ENCODE measurements at places on chromosomes 5 and 9.

DNA sequence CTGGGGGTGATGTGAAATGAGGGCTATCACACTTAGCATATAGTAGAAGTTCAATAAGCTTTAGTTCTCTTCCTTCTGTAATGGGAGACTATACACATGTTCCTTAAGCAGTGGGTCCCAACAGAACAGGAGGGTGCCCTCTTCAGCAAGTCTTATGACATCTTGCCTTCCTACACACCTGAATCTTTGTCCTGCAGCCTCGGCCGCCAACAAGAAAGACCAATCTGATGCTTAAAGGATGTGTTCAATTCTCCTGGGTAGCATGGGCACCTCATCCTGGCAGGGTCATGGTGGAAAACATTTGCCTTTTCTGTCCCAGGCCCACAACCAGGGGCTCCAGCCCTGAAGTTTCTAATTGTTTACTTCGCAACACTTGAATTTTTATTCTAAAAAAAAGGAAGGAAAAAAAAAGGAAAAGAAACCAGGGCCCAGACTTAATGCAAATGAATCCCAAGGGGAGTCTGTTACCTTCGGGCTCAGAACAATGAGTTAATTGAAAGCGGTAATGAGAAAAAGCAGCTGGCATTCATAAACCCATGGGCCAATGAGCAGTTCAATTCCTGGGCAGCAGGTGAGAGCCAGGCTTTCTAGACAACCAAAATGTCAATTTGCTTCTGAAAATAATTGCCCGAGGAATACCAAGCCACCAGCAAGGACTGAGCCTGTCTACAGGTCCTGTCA, 26.2 kb upstream of the SMAD5 start:
- no peak for DNase-seq

GRCh38 chr5:172140866-172141265, 47.2 kb downstream of the STK10 start:
- DNase-seq = no peak

DNA sequence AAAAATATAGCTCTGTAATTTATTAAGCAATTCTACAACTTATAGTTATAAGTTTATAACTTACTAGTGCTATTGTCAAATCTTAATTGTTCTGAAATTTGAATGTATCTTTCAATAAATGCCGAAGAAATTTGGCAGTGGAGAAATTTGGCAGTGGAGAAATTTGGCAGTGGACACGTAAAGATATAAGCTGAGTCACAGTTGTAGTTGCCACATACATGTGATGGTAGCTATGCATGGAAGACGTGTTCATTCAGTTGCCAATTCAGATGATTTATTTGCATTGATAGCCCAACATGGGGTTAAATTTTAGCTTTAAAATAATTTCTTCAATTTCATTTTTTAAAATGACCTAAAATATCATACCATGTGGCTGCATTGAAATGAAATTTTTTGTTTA, 127.8 kb upstream of the NR4A3 start:
- DNase-seq = no peak

- DNase-seq = no peak
These were observed 15.2 kb downstream of the NEK6 start for GRCh38 chr9:124272979-124273378.

DNA sequence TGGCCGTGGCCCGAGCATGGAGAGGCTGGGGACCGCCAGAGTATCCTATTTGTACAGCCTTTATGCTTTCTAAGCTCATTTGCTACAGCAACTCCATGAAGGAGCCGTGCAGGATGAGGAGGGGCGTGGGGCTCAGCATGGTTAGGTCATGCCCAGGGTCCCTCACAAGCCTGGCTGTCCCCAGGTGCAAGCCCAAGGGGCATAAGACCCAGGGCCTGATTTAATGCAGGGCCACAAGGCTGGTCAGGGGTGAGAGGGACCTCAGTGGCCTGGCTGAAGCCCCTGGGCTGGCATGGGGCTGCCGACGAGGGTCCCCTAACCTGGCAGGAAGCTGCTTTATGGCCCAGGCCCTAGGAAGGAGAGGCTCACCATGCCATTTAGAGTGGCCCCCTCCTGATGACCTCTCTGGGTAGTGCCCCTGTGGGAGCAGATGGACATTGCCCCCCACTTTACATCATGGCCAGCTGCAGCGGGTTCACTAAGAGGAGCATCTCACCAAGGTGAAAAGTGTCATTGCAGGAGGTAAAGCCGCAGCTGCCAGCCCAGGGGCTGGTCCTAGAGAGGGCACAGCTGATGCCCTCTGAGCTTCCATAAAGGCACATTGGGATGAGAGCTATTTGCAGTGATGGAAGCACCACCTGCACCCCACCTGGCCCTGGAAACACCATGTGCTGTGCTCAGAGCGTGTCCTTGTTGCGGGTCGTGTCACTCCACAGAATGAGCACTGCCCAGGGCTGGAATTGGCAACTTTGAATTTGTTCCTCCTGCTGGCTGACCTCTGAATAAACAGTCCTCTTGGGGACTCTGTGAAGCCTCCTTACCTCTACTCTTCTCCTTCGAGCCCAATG, 58.9 kb downstream of the ZNF618 start:
- no peak for DNase-seq

- no peak for DNase-seq
These were observed 37.0 kb upstream of the ARL15 start for GRCh38 chr5:54347221-54347865.

DNA sequence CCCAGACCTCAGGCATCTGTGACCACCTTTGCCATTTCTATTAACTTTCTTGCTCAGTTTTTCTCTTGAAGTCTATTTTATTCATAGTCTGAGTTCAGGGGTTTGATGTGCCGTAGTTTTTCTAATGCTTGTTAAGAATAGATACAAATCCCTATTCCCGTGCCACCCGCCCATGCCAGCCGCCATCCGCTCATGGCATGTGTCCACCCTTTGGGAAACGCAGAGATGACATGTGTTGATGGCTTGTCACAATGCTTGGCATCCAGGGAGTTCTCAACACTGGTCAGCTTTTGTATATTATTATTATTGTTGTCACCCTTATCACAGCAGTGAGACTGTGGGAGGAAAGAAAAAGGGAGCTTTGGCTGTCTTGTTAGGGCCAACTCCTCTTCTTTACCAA, 17.3 kb upstream of the ANGPTL2 start:
- DNase-seq = no peak

DNA sequence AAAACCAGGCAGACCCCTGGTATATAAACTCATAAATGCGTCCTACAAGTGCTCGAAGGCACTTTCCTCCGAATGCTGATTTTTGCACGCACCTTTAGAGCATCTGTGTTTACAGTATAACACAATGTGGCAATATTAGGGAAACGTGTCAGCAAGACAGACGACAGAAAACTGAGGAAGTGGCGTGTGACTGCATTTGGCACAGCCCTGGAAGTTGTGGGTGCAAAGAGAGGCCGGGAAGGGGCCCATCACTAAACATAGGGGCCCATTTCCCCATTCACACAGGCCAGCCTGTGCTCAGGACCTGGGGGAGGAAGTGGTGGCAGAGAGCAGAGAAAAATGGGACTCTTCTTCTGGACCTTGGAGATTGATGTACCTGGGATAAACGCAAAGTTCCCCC, 48.2 kb downstream of the RASGEF1C start:
- DNase-seq = no peak

- DNase-seq = no peak
These were observed 240.1 kb downstream of the GABRB2 start for GRCh38 chr5:161306351-161306995.

DNA sequence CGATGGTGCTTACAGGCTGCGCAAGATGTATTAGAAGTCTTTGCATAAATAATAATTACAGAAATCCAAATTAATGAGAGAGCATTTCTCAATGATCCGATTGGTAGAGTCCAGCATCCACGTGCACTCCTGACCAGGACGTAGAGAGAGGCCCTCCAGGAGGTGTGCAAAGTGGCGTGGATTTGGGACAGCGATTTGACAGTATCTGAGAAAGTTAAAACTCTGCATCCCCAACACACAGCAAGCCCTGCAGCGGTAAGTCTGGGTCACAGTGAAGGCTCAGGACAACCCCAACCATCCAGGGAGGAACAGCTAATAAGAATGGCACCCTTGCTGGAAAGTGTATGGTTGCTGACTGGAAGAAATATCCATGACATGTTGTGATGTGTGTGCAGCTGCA, 180.2 kb downstream of the AUH start:
- no peak for DNase-seq

- no peak for DNase-seq
These were observed 112.2 kb upstream of the ADRA1B start for GRCh38 chr5:159804121-159804520.

DNA sequence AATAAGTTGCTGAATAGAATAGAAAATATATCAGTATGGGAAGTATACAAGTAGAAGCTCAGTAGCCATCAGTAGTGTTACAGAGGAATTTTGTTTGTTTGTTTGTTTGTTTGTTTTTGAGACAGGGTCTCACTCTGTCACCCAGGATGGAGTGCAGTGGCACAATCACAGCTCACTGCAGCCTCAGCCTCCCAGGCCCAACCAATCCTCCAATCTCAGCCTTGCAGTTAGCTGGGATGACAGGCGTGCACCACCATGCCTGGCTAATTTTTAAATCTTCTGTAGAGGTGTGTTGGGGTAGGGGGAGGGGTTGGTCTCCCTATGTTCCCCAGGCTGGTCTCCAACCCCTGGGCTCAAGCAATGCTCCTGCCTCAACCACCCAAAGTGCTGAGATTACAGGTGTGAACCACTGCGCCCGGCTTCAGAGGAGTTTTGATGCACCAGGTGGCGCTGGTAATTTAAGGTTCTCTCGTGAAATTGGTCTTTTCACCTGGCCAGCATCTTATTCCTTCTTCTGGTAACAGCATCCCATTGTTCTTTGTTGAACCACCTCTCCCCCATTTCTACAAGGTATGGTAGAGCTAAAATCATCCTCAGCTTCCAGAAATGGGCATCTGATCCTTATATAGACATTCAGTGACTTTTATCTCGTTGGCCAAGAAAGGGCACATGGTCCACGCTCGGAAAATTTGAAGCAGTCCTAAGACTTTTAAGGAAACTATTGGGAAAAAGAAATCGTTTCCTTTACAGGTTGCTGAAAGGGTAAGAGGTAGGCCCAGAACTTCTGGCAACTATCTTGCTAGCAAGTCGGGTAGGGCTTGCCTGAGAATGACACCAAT, 157.1 kb downstream of the ARRDC3 start:
- peak; percentile 52 for DNase-seq

DNA sequence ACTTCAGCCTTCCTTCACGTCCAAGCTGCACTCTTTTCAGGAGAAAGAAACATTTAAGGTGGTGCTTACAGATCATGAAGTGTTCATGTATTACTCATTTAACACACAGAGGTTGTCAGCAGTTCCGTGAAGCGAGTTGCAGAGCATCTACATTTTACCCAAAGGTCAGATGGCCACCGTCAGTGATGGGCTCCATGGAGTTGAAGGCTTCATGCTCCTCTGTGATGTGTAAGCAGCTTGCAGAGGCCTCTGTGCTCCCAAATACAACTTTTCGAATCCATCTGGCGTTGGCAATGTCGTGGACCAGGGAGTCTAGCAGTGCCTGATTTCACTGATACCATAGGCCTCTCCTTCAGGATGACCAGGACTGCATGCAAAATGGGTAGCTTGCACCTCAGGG, 53.7 kb upstream of the DMRT3 start:
- DNase-seq = no peak

GRCh38 chr5:53249529-53250200, 140.1 kb upstream of the MOCS2 start:
- DNase-seq = no peak

DNA sequence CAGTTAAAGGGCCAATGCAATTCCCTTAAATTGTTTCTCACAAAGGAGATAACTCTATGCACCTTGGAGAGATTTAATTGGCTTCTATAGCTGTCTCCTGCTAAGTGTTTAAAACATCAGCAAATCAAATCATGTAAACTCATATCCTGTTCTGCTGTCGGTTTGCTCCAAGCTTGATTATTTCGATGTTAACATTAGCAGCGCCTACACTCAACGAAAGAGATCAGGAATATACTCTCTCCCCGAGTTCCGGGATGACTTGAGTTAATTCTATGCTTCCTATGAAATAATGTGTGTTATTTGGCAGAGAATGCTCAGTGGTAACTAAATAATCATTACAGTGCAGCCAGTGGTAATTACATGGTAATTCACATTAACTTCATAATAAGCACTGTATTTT, 338.6 kb downstream of the EBF1 start:
- no peak for DNase-seq

Data from effector memory CD8-positive, alpha-beta T cell (primary cell).